Left kidney (tissue), 8 donors: ENCODE measurements at places on chromosomes 16 and 17. TPM values are rescaled to one million over a fixed set of nuclear protein-coding genes. Genes with fewer than 3 reads are reported as not detected.

DNA sequence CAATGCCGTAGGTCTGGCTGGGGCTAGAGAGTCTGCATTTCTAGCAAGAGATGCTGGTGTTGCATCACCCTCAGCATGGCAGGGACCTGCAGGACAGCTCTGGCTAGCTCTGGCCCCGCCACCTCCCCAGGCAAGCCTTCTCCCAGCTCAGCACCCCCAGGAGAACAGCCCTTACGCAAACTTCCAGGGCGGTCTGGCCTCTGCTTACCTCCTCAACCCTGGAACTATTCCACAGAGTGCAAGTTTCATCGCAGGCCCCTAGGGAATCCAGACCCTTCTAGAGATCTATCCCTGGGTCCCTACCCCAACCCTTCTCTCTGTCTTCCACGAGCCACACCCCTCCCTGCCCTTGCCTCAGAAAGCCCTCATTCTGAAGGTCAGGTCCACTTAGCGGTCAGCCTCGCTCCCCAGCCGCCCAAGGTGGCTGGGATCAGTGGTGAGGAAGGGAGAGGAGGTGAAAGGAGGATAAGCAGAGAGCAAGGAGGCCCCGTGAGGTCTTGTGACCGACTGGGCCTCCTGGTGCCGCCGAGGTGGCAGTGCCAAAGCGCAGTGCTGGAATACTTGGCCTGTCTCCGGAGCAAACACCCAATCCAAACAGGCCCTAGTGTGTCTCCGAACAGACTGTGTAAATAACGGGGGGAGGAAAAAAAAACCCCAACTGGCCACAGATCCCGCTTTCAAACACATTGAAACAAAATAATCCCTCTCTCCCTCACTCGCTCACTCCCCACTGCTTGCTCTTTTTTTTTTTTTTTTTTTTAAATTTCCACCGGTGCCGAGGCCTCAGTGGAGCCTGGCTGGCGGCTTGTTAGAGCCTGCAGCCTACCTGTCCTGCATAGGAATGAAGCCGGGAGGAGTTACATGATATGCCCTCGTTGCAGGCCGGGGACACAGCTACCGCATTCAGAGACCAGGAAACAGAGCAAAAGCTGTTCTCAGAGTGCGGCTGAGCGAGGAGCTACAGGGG, 380.9 kb downstream of the SOX9 start:
- DNase-seq: no peak

GRCh38 chr17:36901506-36901905, 35.8 kb upstream of the LHX1 start:
- no peak for DNase-seq

GRCh38 chr17:19978209-19978802, 678 bp upstream of the AKAP10 start:
- DNase-seq: no peak

The SPATA22 gene
- polyA plus RNA-seq: 0.15 TPM

DNA sequence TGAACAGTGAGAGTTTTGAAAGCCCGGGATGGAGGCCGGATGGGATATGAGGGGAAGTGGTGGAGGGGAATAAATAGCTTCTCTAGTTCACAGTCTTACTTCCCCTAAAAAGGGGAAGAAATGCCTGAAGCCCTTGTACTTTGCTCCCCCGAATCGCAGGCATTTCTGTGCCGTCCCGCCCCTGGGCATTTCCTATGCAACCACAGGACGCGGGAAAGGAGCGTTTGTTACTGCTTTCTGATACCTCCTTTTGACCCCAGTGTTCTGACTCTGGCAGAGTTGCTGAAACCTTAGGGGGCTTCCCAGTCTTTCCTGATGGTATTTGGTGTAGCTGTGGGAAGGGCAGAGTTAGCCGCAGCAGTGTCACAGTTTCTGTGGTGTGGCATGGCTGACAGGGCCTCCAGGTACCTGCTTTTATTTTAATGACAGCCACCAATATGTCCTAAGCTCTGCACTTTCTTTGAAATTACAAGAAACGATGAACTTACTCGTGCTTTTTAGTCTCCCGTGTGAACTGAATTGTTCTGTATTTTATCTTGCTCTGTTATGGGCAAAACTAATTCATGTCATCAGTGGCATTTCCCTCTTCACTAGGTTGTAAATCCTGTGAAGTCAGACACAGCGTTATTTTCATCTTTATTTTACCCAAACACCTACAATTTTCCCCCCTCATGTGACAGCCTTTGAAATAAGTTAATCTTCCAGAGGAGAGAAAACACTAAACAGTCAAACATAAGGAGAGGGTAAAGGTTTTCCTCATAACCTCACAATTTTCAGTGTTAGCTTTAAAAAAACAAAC, 27.1 kb downstream of the USP10 start:
- no peak for DNase-seq

DNA sequence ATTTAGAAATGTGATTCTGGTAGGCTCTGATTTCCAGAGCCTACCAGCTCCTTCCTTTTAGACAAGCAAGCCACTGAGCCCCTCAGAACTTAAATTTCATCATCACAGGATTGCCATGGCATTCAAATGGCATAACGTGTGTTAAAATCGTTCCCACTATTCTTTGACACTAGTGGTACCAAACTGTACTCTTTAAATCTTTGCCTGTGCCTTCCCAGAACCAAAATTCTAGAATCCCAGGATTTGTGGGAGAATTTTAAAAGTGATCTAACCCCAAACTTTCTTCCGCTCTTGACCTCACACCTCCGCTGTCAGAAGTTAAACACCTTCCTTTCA, 287 bp upstream of the INTS2 start:
- DNase-seq: no peak

The CMTM2 gene
- 0.75 TPM for polyA plus RNA-seq

DNA sequence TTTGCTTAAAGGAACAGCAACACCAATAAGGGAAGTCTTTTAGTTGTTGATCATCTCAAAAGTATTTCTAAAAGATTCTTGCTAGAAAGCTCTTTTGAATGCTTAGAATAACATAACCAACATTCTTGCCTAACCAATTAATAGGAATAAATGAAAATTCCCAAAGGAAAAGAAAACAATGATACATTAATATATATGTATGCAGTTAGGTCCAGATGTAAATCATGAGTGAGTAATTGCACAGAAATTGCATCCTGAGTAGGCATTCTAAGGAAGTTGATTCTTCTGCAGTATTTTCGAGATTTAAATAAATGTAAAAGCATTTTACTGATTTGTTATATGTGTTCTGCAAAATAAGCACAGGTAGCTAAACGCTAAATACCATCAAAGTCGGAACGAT, 22.1 kb downstream of the COX10 start:
- DNase-seq: no peak

- no peak for DNase-seq
Measured at GRCh38 chr17:47295037-47295873, 28.5 kb upstream of the EFCAB13 start.

The CHST5 gene
- 1.1 TPM for polyA plus RNA-seq
